ENCODE measurements at places on chromosomes 5 and 9.

- no peak for DNase-seq
Observed at GRCh38 chr5:13987843-13988464, 43.5 kb upstream of the DNAH5 start.

GRCh38 chr9:19785230-19785629 is 3.6 kb downstream of the SLC24A2 start:
- DNase-seq, result no peak

- no peak for DNase-seq
Observed at GRCh38 chr9:94745806-94746540, 19.5 kb downstream of the AOPEP start.

DNA sequence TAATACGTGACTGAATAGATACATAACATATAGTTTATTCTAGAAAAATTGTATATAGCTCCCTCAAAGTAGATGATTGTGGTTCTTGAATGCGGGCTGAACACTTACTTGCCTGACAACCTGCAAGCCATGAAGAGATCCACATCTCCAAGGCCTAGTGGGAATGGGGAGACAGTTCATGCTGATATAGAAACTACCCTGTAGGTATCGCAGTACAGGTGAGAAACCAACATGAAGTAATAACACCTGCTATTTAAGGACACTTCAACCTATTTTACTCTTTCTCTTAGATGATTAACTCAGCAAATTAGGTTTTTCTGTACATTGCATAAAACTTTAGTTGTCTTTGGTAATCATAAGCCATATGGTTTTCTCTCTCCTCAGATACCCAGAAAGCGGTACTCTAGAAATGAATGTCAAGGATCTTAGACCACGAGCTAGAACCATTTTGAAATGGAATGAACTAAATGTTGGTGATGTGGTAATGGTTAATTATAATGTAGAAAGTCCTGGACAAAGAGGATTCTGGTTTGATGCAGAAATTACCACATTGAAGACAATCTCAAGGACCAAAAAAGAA is 47.3 kb downstream of the UHRF2 start:
- no peak for DNase-seq

DNA sequence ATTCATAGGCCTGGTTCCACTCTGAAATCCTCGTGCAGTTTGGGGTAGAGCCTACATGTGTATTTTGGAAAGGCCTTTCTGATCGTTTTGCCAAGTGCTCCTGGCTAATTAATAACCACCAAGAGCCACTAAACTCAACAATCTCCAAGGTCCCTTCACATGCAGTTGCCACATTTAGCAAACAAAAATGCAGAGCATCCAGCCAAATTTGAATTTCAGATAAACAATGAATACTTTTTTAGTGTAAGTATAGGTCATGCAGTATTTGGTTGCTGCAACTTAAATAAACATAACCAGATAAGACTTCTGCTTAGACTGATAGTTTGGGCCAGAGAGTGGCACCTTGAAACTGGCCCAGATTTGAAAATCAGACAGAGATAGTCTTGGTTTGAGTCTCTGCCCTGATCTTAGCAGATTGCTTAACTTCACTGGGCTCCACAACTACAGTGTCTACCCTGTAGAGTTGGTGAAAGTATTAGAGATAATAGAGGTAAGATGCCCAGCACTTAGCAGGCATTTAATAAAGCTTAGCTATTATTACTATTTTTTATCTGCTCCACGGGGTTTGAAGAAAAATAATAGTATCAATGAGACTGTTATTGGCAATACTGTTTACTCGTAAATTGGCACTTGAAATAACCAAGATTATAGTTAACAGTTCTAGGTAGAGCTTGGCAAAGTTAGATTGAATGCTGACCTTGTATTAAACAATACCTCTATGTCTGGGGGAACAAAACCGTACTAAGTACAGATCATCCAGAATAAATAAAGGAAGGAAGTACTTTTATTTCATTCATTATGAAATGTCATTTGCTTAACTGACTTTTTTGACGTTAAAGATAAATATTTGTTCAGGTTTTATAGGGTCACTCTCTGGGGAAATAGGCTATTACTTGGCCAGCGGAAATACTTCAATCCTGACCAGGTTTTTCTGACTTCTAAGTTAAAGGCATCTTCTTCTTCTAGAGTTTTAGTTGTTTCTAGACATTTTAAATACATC is 274.8 kb downstream of the DOCK8 start:
- no peak for DNase-seq

GRCh38 chr5:28082610-28083009 is 1044.2 kb upstream of the CDH9 start:
- no peak for DNase-seq

GRCh38 chr5:2886531-2886930 is 135.1 kb upstream of the IRX2 start:
- no peak for DNase-seq

- DNase-seq, result no peak
Observed at GRCh38 chr9:14705079-14705478, 11.8 kb upstream of the ZDHHC21 start.

DNA sequence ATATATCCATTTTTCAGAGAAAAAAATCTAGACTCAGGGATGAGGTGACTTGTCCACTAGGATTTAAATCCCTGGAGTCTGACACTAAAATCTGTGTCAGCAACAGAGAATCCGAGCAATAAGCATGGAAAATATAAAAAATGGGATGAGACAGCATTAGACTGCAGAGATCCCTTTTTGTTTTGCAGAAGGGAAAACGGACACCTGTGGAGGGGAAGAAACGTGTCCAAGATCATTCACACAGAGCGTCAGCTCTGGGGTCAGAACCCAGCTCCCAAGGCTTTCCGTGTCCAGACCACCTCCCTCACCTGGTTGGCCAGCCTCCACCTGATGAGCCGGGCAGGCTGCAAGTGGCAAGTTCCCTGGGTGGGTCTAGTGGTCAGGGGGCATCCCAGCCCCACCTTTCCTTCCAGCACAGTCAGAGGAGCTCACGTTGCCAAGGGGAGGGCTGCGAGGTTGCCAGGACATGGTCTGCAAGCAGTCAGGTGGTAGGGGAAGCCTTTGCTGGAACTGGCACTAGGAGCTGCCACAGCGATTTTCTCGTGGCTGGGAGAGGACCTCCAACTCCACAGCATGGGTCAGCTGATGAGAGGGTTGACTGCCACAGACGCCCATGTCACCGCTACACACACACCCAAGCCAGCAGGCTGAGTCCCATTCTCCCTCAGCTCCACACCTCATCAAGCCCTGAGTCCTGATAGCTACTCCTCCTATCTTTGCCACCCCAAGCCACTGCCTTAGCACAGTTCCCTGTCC is 65.9 kb upstream of the CPLX2 start:
- no peak for DNase-seq

DNA sequence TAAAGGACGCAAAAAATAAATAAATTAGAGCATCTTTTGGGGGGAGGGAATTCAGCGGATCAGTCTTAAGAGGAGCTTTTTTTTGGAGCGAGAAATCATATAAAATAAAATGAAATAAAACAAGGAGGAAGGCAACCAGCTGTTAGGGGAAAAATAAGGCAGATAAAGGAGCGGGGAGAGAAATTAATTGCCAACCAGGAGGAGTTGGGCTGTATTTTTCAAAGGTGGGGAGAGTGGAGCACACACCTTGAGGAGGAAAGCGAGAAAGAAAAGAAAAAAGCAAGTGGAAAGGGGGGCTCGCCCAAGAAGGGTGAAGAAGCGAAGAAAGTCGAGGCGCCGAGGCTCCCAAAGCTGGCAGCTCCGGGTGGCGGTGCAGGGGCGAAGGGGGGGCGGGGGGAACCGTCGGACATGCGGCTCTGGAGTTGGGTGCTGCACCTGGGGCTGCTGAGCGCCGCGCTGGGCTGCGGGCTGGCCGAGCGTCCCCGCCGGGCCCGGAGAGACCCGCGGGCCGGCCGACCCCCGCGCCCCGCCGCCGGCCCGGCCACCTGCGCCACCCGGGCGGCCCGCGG is at the start of gene PAPPA:
Gene PAPPA (plus strand): TSS at position 27 of the 569 bp plus-strand sequence. CDS start 382 bp downstream, at position 409.
- DNase-seq, result no peak

- DNase-seq, result no peak
Observed at GRCh38 chr9:98391867-98392266, 136.4 kb upstream of the TBC1D2 start.

All from activated T-cell treated with anti-CD3 and anti-CD28 coated beads for 1 hour (primary cell).